ENCODE measurements at places on chromosomes 16 and 17.

DNA sequence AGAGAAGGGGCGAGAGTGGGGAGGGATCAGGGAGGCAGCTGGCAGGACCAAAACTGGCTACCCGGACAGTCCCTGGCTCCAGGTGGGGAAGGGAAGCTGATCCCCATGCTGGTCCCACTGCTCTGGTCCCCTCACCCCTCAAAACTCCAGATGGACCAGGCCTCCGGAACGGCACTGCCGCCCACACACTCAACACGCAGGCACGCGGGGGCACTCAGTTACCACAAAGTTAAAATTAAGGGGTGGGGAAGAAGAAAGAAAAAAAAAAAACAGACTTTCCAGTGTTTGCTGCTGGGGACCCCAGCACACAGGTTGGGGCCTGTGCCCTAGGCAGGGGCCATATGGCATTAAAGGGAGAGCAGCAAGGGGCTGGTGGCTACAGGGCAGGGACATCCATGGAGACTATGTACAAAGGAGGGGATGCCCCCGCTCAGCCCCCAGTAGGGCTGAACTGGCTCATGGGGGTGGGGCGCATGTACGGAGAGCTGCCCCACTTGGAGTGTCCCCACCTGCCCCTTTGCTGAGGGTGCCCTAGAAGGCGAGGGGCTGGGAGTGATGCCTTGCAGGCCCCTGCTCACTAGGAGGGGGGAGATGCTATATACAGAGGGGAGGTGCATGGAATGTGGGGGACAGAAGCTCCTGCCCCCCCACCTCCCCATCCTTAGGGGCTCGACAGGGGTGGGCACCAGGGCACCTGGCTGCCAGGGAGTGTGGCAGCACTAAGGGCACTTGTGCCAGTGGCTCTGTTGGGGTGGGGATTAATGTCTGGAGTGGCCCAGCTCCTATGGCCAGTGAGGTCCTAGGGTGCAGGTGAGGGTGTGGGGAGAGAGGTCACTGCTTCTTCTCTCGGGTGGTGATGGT lies 5.6 kb downstream of the TP53I13 start:
- DNase-seq: peak; percentile 49

DNA sequence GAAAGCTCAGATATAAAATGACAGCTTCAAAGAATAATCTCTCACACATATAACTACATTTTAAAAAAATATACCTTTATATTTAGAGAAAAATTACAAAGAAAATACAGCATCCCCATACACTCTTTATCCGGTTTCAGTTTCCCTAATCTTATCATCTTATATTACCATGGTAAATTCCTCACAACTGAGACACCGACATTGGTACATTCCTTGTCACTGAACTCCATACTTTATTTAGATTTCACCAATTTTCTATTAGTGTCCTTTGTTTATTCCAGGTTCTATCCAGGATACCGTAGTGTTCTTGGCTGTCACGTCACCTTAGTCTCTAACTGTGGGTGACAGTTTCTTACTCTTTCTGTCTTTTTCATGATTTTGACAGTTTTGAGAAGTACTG lies 22.0 kb upstream of the ABCA10 start:
- no peak for DNase-seq

DNA sequence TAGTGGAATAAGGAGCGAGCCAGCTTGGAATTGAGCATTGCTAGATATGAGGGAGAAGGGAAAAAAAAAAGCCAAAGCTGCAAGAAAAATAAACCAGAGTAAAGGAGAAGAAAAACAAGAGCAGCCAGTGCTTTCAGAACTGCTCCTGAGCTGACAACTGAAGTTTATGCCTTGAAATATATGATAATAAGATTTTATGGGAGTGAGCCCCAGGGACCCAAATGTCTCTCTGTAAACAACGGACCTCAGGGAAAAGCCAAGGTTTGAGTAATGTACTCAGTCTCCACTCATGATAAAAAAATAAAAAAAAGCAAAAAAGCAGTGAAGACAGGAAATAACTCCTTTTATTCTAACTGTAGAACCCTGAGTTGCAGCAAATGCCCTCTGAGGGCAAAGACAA lies 132.6 kb downstream of the SNX11 start:
- no peak for DNase-seq

GRCh38 chr16:89455178-89455577 lies 35.2 kb downstream of the ANKRD11 start:
- no peak for DNase-seq

GRCh38 chr16:4212934-4213296 lies 29.0 kb downstream of the SRL start:
- DNase-seq: no peak

DNA sequence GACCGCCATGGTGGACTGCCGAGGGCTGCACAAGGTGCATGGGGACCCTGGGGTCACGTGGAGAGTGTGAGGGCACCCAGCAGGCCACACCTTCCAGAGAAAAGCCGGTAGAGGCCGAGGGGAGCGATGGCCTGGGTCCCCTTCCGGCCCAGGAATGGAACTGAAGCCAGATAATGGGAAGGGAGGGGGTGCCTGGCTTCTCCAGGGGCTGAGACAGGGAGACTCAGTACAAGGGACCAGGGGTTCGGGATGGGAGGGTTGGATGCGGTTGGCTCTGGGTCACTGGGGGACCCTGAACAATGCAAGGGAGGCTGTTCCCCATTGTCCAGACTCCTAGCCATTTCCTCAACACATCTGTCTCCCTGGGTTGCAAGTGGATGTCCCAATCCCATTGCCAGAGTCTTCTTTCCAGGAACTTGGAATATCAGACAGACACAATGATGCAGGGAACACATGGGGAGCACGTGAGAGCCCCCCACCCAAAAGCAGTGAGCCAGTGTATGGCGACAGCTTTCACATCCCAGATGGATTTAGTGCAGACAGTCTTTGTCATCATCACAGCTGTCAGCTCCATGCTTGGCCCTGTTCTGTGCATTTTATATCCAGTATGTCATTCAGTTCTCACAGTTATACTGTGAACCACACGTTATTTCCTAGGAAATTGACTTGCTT lies 23.6 kb upstream of the DNAI2 start:
- DNase-seq: no peak

DNA sequence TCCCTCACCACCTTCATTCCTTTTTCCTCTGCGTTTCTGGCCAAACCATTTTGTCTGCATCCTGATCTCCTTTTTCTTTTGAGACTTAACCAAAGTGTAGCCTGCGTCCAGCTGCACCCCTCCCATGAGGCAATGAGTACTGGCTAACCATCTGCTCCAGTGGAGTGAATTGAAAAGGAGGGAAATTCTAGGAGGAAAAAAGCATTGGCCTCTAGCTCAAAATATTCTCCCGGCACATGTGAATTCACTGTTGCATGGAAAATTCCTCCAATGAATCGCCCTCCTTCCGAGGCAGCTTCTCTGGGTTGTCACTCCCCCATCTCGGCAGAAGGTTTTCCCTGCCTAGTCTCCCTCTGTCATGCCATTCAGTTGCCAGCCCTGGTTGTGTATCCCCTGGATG lies 5.6 kb downstream of the RAP1GAP2 start:
- no peak for DNase-seq

- no peak for DNase-seq
Observed at GRCh38 chr17:21286066-21286770, 1.7 kb downstream of the MAP2K3 start.

- no peak for DNase-seq
Observed at GRCh38 chr17:44439168-44439567, 49.7 kb upstream of the ITGA2B start.

- DNase-seq: no peak
Observed at GRCh38 chr17:33816842-33817617, 438.1 kb upstream of the CCL2 start.

GRCh38 chr17:81234940-81235821 lies 3.7 kb downstream of the TEPSIN start:
- DNase-seq: no peak

GRCh38 chr16:73095142-73095820 lies 47.4 kb upstream of the ZFHX3 start:
- no peak for DNase-seq

DNA sequence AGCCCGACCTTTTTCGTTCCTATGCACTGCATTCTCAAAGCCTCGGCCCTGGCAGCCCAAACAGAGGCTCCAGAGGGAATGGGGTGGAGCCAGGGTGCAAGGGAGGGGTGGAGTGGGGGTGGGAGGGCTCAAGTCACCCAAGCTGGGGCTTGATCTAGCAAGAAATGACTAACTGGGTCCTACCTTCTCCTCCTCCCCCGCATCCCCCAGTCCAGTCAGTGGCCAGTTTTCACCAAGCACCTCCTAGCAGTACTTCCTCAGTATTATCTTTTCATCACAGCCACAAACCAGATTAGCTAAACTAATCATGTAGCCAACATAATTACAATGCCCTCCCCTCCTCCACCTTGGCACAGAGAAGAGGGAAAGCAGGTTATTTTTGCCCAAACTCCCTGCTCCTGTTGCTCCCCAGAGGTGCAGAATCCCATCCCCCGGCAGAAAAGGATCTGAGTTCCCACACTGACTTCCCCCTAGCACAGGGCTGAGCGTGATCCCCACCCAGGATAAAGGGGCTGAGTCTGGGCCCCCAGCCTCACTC lies 2.2 kb downstream of the JUP start:
- DNase-seq: no peak

DNA sequence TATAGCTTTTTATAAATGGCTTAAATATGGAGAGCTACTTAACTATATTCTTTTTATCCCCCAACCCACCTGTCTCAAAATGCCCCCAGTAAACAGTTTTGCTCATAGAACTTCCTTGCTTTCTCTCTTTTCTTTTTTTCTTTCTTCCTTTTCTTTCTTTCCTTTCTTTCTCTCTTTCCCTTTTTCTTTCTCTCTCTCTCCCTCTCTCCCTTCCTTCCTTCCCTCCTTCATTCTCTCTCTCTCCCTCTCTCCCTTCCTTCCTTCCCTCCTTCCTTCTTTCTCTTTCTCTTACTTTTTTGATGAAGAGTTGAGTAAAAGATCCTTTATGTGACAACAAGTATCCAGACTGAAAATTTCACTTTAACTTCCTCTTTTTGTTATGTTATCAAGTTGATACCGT lies 48.2 kb downstream of the KCNJ2 start:
- no peak for DNase-seq

DNA sequence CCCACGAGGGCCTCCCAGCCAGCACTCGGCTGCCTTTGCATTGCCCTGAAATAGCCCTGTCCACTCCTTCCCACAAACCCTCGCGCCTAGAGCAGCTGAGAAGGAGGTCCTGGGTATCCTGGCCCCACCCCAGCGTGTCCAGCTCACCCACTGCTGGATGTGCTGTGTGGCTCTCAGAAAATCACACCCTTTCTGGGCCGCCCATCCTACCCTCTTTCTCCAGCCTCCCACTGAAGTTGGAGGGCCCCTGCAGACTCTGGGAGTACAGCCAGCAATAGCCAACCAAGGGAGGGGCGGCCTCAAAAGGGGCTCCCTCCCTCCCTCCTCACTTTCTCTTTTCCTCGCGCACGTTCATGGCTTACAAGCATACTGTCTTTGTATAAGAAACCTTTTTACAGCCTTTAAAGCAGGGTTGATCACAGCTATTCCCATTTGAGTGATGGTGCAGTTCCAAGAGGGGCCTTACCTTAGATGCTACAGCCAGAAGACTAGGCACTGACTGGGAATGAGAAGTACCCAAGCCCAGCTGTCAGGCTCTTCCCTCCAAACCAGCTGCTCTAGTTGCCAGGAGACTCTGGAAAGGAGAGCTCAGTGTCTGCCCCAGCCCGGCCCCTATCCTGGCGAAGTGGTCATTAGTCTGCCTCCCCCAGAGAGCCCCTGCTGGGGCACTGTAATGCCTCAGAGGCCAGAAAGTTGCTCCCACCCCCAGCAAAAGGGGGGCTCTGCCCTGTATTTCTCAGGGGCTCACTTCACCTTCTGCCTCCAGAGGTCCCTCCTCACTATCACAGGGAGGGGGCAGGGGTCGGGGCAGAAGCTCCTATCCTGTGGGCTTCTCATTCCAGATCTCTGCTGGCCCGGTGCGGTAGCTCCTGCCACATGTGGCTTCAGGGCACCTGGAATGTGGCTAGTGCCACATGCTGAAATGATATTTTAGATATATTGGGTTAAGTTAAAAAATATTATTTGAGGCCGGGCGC lies 38.1 kb downstream of the DCAKD start:
- DNase-seq: no peak

DNA sequence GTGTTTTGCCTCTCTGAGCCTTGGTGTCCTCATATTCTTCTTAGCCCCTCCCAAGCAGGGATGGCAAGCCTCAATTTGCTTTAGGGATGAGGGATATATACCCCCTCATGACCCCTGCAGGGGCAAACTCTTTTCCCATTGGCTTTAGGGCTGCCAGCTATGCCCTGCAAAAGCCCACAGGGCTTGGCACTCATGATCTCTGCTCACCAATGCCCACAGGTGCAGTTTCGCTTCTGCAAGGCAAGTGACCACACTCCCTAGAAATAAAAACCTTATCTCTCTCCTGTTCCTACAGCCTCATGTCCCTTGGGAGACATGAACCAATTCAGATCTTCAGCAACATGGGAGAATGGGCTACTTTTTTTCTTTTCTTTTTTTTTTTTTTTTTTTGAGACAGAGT lies 8.8 kb downstream of the BEAN1 start:
- DNase-seq: no peak

DNA sequence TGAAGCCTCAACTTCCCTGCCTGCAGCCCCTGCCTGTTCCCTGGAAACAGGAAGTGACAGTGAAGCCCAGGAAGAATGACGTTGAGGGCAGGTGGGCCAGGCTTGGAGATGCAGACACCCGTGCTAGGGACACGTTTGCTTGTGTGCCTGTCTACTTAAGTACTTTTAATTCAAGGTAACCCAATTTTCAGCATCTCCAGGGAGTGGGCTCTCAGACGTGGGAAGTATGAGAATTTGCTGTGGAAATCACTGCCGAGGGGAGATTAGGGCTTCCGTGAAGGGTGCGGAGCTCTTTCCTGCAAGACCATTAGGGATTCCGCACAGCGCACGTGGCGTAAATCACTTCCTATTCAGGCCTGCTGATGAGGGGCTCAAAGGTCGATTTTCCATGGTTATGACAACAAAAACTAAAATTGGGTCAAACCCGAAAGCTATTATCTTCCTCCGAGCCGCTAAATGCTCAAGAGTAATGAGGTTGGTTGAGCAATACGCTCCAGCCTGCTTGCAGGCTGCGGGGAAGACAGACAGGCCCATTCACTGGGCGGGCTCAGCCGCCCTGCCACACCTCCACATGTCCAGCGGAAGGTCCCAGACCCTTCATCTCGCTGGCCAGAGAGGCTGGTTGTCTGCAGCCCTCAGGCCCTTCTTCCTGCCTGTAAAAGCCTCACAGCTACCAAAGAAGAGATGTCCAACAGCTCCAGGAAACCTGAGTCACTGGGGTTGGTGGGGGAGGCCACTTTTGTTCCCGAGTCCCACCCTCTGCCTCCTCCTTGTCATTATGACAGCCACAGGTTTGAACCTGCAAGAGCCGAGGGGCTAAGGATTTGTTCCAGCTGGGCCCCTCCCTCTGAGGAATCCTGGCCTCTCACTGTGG lies 109.9 kb downstream of the RBFOX3 start:
- no peak for DNase-seq
